ENCODE measurements at places on chromosomes 1 and 21.

DNA sequence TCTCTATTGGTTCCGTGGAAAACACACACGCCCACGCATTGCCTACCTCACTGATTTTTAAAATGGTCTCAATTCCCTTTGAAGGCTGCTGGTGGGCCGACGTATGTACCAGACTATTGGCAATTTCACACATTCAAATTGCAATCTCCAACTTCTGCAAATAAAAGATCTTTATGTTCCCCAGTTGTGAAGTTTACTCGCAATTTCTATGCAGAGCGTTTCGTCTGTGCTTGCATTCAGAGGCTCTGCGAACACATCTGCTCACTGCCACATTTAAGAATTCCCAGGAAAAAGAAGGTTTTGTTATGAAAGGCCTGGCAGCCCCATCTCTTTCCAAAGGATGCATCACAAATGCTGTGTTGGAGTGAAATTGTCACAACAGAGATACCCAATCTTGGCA, 288.0 kb upstream of the KAZN start:
- no peak for DNase-seq

DNA sequence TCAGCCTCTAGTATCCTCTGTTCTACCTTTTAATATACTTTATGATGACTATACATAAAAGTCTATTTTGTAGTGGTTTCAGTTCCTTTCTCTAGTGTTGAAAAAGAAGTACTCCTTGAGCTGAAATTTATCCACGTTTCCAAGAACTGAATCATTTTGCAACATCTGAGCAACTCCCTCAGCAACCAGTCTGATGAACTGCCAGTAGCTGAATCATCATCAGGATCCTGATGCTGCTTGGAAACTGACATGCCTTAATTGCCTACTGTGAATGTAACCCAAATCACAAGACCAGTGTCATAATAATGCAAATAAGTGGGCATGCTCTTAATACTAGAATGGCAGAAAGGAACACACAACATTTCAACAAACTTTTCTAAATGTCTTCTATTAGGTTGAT, 103.3 kb downstream of the CYYR1 start:
- DNase-seq: no peak

- DNase-seq: no peak
Observed at GRCh38 chr1:222547260-222547614, 667 bp downstream of the HHIPL2 start.

- DNase-seq: no peak
Observed at GRCh38 chr1:86416343-86416742, 7.6 kb upstream of the CLCA2 start.

GRCh38 chr1:30916296-30916695, 7.7 kb upstream of the SDC3 start:
- DNase-seq: no peak

DNA sequence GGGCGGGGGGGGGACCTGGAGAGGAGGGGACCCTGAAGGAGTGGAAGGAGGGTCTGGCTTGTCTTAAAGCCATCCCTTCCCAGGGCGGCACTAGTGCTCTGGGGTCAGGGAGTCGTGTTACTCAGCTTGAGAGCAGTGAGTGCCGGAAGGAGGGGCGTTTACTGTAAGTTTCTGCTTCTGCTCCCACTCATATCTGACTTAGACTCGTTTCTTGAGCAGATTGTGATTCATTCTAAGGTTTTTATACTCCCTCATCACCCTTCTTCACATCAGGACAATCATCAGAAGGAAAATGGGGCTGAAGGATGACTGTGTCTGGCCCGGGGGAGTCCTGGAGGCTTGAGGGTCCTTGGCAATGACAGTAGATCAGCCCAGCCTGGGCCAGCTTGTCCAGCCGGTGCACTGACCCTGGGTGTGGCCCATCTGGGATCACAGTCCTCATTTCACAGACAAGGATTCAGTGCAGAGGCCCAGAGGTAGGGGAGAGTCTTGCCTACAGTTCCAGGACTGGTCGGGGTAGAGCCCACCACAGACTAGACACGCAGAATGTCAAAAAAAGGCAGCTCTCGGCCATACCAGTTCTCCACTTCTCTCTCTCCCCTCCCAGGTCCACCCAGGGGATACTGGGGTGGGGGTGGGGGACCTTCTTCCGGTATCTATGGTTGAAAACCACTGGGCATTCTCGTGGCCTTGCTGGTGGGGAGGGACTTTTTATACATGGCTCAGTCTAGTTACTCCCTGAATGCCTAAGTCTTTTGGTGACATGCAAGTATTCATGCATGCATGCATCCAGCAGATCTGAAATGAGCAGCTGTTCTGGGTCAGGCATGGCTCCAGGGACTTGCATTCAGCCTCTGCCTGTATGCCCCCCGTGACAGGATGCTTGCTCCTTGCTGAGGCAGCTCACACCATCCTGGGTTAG, 5.1 kb downstream of the TNFRSF8 start:
- no peak for DNase-seq

DNA sequence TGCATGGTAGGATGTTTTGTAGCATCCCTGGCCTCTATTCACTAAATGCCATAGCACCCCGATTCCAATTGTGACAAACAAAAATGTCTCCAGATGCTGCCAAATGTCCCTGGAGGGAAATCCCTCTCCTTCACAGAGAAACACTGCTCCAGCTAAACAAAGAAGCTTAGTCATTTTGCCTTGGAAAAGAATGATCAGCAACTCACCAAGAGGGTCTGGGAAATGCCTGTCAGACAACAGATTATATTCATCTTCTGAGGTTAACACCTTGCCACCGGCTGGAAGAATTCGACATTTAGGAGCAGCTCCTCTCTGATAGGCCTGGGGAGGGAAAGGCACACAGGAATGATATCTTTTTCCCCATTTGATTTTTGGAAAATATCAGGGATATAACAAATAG, 84.4 kb downstream of the NIBAN1 start:
- no peak for DNase-seq

DNA sequence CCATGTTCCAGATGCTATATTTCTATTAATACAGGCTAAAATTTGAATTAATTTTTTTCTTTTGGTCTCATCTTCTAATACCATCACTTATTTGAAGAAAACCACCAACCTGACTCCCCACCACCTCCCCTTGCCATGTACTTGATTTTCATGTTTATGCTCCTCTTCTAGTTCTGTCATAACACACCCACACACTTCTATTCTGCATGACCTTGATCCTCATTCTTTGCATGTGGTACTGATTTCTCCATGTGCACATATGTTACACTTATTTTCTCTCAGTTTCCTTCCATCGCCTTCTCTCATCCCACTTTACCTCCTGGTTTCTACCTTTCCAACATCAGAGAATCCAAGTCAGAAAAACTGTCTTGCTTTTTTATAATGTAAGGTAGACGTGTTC, 78.9 kb upstream of the ARID1A start:
- no peak for DNase-seq
